ENCODE measurements at places on chromosomes 1 and 21.

DNA sequence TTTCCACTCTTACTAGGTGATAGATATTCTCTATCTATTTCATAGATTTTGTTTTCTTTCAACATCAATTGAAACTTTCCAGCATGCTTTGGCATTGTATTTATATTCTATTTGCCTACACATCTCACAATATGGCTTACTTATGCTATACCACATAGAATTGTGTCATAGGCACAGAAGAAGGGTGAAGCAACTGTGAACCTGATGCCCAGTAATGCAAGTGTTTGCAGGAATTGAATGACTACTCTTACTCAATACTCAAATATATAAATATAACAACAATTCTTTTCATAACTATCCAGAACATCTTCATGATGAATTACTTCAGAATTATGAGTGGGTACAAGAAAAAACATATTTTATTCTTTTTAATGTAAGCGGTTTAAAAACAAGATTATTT lies 165.9 kb downstream of the PTBP2 start:
- no peak for DNase-seq

DNA sequence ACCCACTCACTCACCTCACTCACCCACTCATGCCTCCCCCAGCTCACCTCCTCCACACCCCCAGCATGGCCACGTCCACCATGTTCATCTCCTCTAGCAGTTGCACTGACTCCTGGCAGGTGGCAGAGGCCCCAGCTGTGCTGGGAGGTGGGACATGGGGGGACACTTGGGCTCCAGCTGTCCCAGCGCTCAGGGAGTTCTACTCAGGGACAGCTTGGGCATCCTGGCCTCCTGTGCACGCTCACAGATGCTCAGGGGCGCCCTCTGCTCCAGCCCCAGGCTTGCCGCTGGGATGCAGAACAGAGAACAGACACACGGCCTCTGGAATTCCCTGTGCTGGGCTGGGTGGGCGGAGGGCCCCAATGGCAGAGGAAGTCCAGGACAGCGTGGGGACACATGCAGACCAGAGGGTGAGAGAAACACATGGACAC lies 5.2 kb downstream of the KRTAP10-8 start:
- DNase-seq = no peak

GRCh38 chr1:11985851-11986250 lies 5.6 kb downstream of the MFN2 start:
- no peak for DNase-seq

DNA sequence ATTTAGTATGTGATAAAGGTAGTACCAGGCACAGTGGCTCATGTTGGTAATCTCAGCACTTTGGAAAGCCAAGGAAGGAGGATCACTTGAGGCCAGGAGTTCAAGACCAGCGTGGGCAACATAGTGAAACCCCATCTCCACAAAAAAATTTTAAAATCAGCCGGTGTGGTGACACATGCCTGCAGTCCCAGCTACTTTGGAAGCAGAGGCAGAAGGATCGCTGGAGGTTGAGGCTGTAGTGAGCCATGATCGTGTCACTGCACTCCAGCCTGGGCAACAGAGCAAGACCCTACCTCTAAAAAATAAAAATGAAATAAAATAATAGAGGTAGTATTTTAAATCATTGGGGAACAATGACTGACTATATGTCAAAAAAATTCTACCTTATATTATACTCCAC lies 17.2 kb downstream of the SASS6 start:
- no peak for DNase-seq

DNA sequence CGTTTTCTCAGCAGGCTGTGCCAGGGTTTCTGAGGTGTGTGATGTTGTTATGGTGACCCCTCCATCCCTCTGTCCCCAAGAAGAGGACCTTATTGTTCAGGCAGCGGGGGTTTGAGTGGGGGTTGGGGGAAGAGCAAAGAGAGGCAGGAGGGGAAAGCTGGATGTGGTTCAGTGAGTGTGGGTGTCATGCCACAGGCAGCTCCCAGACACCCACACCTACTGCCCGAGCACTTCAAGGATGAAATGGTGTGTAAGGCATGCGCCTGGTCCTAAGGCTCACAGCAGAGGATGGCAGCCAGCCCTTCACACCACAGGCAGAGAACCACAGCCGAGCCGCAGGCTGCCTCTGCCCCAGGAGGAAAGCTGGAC lies 49.9 kb upstream of the STUM start:
- DNase-seq = no peak

DNA sequence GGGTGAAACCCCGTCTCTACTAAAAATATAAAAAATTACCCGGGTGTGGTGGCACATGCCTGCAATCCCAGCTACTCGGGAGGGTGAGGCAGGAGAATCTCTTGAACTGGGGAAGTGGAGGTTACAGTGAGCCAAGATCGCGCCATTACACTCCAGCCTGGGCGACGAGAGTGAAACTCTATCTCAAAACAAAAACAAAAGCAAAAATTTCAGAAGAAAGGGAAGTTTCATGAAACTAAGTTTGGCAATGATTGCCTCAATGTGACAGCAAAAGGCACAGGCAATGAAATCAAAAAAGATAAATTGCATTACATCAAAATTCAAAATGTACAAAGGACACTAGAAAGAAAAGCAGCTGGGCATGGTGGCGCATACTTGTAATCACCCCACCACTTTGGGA lies 40.1 kb downstream of the BTF3L4 start:
- DNase-seq = no peak

GRCh38 chr21:32554832-32555638 lies 30.3 kb downstream of the TCP10L start:
- DNase-seq = peak; percentile 48

All from AG09319 (cell line).